ENCODE measurements at places on chromosomes 3 and 15.

GRCh38 chr3:96466441-96466840, 348.0 kb upstream of the EPHA6 start:
- DNase-seq: no peak

DNA sequence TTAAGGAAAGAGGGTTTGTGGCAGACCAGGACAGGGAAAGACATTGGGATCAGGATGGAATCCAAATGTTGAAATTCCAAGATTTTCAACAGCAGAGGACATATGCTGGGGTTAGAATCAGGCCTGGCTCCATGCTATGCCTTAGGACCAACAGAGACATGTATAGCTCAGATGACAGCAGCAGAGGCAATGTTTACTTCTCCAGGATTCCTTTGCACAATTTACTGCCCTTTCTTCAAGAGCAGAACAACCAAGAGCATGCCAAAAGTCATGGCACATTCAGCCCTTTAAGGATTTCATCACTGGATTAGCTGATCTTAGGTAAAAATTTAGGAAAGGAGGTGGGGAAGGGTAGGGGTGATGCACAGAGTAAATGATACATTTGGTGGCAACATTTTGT, 69.6 kb upstream of the GSK3B start:
- DNase-seq: no peak

GRCh38 chr15:33561407-33561806, 250.6 kb downstream of the RYR3 start:
- DNase-seq: no peak

GRCh38 chr3:86929046-86929445, 61.9 kb downstream of the VGLL3 start:
- DNase-seq: no peak

DNA sequence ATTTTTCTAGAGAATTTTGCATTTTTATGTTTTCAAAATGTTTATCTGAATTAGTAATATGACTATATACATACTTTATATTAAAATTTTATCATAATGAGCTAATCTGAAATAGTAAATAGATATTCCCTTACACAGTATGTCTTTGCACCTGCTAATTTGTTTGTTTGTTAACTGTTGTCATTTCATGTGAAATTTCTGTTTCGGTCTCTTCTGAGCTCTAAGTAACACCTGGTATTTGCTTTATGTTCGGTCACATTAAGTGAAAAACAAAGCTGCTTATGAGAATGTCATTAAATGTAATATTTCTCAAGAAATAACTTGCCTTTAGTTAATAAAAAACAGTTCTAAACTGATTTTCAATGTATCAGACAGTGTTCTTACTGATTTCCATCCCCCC, 61.1 kb downstream of the FNDC3B start:
- DNase-seq: no peak

All from stimulated activated CD4-positive, alpha-beta T cell treated with anti-CD3 and anti-CD28 coated beads, Interleukin-4, amount 100 ng/mL, for 48 hours (primary cell).